ENCODE measurements at places on chromosomes 3 and 15.

DNA sequence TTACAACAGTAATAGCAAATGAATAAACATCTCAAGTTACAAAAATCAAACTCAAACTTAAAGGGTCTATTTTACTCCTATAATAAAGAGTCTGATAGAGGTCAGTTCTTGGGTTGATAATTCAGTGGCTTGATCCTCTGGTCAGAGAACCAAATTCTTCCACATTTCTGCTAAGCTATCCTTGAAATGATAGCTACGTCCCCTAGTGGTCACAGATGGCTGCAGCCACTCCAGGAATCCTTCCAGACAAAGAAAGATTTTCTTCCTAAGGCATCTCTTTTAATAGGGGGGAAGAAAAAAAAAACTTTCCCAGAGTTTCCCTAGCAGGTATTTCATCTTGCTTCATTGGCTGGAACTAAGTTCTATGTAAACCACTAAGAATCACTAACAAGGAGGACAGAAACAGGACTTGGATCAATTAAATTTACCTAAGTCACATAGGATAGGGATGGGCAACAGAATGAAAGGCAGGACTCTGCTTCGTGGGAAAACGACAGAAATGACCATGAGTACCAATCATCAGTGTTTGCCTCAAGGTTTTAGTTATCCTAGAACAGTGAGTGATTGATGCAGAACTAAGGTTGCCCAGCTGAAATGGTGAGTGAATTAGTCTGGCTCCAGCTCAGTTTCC lies 160.7 kb downstream of the STAC start:
- no peak for DNase-seq

DNA sequence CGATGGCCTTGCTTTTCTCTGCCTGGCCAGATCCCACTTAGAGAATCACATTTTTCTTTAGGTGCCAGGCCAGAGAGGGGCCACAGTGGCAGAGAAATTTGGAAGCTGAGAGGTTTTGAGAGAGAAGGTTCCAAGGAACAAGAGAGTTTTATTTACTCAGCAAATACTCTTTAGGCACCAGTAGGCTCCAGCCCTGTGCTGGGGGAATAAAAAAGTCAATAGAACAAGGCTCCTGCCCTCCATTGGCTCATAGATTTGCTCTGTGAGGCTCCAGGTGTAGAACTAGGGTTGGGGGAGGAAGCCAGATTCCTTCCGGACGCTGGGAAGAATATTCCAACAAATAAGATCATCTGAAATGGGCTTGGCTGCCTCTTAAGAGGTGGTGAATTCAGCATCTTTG lies 59.9 kb downstream of the ST8SIA2 start:
- DNase-seq = no peak

DNA sequence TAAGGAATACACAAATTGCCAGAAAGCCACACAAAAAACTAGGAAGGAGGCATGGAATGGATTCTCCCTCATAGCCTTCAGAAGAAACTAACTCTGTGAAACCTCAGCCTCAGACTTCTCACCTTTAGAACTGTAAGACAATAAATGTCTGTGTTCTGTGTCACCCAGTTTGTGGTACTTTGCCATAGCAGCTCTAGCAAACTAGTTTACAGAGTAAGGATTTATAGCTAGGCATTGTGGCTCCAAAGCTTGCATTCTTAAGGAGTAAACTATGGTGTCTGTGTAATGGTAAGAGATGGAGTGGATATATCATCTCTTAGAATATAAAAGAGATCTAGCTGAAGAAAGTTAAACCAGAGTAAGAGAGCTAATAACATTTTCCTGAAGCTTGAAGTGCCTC lies 18.9 kb downstream of the EPHA6 start:
- no peak for DNase-seq

GRCh38 chr3:13627681-13628080 lies 78.8 kb downstream of the FBLN2 start:
- no peak for DNase-seq

DNA sequence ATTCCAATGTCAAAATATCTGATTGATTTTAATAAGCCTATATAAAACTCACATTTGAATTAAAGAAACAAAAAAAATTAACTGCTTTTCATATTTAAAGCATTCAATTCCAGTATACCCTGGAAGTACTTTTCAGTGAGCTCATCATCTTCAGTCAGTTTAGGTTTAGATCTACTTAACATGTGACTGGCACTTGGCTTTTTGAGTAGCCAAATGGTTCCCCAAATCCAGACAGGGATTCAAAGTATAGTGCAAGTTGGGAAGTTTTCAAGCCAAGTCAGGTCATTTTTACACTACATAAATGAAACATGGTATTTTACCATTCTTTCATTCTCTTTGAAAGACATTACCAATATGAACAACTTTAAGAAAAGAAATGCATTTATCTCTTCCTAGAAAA lies 57.5 kb downstream of the ATP8B4 start:
- DNase-seq = no peak

DNA sequence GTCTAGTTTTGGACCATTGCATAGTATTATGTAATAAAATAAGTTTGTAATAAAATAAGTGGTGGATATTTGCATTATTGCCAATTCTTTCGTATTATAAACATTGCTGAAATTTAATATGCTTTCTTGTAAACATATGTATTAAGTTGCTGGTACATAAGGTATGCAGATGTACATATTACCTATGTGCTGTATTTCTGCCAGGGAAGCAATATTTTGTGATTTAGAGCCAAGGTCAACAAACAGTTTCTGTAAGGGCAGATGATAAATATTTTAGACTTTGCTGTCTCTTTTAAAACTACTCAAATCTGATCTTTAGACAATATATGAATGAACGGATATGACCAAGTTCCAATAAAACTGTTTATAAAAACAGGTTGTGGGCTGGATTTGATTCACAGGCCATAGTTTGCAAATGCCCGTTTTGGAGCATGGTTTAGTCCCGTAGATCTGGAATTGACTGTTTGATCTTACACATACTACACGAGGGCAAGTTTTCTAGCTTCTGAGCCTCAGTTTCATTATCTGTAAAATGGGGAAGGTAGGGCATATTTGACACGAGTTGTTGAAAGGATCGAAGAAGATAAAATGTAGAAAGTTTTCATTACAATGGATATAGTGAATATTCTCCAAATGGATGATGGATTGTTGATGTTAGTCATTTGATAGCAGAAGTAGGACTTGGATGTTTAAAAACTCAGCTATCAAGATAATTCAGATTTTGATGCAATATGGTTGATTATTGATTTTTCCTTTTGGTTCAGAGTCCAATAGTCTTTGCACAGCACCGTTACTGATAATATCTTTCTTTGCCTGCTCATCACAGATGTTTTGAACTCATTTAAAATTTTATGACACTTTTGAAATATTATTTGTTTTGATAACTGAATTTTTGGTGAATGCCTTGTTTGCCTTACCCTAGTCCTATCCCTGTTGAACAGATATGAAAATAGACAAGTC lies 394.6 kb downstream of the FEZF2 start:
- DNase-seq = no peak

- peak; percentile 88 for DNase-seq
These were observed 44.6 kb downstream of the SH3BP5 start for GRCh38 chr3:15287565-15288330.

- DNase-seq = no peak
These were observed 358.0 kb upstream of the TGFBR2 start for GRCh38 chr3:30248423-30248822.

- DNase-seq = no peak
These were observed 20.7 kb upstream of the OTOL1 start for GRCh38 chr3:161475905-161476304.

GRCh38 chr3:185094697-185095096 lies 58.2 kb downstream of the C3orf70 start:
- no peak for DNase-seq

DNA sequence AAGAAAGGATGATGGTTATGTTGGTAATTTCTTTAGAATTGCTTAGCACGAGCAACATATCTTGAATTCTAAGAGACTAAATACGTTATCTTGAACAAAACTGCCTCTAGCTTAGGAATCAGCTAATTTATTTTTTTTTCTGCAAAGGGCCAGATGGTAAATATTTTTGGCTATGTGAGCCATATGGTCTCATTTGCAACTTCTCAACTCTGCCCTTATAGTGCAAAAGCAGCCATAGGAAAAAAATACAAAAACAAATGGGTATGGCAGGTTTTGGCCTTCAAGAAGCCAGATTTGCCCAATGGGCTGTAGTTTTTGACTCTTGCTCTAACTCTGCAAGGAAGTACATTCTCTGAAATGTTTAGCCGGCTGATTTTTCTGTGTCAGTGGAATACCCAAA lies 11.9 kb downstream of the OXSM start:
- no peak for DNase-seq

- DNase-seq = no peak
These were observed 109.3 kb downstream of the OXNAD1 start for GRCh38 chr3:16374047-16374934.

GRCh38 chr3:148881286-148881685 lies 16.2 kb downstream of the CPA3 start:
- DNase-seq = no peak

DNA sequence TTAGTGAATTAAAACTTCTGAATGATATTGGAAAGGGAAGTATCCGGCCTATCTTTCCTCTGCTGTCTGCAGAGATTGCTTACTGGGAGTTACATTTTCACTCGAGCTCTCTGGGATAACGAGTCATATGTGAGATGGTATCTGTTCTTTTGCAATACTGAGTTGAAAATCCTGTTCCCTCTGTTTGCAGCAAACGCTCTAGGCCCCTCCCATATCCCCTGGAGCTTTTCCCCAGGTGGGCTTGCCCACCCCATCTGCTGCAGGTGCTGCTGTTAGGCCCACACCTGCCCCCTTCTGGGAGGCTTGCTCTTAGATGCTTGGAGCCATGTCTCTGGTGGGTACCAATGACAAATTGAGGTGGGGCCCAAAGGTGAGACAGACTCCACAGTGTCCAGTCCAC lies 42.7 kb upstream of the MTMR10 start:
- no peak for DNase-seq

DNA sequence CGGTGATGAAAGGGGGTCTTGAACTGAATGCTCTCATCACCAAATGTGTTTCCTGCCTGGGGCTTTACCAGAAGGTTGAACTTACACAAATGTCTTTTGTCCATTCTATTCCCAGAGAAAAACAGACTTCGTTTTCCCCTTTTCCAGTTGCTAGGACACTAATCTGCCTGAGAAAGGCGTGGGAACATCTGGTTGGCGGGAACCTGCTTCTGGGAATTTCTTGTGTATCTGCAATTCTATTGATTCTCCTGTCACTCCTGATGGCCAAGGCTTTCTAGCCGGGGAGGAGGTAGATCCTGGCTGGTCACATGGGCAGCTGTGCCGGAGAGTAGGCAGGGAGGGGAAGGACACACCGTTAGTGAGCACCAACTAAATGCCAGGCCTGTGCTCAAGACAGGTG lies 31.1 kb upstream of the CCDC174 start:
- no peak for DNase-seq

DNA sequence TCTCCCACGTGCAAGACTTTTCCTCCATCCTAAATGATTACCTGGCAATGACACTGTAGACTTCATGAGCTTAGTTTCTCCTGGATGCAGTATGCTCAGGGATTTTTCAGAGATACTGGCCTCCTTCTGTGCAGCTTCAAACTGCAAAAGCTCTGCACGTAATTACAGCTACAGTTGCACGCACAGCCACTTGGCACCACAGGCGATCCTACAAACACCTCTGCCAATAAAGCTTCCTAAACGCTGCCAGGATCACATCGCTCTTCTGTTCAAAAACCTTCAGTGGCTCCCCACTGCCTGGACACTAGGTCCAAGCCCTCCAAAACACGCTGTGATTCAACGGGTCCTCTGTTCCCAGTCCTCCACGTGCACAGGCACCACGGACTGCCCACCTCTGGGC lies 49.5 kb downstream of the NUP210 start:
- no peak for DNase-seq

GRCh38 chr15:62945760-62946159 lies 96.8 kb upstream of the TPM1 start:
- peak; percentile 52 for DNase-seq

DNA sequence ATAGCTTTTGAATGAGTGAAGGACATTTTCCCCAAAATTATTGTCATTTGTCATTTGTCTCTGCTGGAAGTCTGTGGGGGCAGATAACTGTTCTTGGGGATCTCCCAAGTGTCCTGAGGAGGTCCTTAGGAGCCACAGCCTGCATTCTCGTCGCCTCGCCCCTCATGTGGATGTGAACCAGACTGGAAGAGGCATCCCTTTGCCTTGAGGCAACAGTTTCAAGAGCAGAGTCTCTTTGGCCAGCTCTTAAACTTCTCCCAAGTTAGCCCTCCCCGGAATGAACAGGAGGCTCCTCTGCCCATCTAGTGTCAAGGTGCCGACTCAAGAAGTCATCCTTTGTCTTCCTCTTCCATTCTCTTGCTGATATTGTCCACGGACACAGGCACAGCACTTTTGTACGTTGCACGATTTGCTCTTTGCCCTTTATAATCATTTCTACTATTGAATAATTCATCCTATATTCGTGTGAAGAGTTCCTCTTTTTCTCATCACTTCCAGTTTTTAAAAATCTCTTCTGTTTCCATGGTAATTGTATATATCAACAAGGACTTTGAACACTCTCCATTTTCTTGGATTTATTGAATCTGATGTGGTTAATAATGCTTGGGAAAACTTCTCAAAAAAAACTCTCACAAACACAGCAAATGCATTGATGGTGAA lies 40.8 kb upstream of the CD47 start:
- DNase-seq = peak; percentile 65

DNA sequence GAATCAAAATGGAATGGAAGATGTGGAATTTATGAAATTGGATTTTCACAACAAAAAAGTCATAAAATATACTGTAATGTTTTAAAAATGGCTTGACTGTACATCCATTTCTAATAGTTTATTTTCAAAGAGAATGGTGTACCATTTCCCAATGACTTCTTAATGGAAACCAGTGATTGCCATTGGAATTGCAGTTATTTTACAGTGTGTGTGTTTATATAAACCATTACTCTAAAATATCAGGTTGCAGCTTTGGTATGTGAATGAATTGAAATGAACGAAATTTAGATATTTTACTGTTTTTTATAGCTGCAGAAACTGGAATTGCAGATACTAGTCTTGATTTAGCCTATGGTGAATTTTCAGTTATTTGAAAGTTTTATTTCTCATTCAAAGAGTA lies 165.6 kb downstream of the UBE2E2 start:
- DNase-seq = no peak

- DNase-seq = peak; percentile 60
These were observed 46.9 kb downstream of the CHSY1 start for GRCh38 chr15:101204739-101205535.

GRCh38 chr15:59116141-59116540 lies 11.2 kb downstream of the CCNB2 start:
- DNase-seq = no peak

- DNase-seq = no peak
These were observed 8.3 kb downstream of the ANXA2 start for GRCh38 chr15:60389261-60390077.

DNA sequence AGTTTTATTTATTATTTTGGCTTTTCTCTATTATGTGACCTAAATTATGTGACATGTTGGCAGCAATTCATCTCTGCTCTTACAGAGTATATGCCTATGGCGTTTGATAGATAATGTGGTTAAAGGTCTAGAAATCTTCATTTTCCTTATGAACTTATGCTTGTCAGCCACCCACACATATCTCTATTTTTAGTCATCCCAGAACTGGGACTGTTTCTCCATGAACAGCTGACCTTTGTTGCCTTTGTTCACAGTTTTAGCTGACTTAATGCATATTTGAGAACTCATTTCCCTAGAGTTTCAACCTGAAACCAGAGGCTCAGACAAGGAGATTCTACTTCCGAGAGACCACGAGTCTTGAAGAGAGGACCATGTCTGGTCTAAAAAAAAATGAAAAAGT lies 176.5 kb downstream of the RAP2B start:
- no peak for DNase-seq

All from MV-4-11 (cell line).